RPMI7951 (cell line): ENCODE measurements at places on chromosomes 13 and 19.
A peak's percentile ranks its signal among the peaks of the same experiment; 100 is the strongest.

DNA sequence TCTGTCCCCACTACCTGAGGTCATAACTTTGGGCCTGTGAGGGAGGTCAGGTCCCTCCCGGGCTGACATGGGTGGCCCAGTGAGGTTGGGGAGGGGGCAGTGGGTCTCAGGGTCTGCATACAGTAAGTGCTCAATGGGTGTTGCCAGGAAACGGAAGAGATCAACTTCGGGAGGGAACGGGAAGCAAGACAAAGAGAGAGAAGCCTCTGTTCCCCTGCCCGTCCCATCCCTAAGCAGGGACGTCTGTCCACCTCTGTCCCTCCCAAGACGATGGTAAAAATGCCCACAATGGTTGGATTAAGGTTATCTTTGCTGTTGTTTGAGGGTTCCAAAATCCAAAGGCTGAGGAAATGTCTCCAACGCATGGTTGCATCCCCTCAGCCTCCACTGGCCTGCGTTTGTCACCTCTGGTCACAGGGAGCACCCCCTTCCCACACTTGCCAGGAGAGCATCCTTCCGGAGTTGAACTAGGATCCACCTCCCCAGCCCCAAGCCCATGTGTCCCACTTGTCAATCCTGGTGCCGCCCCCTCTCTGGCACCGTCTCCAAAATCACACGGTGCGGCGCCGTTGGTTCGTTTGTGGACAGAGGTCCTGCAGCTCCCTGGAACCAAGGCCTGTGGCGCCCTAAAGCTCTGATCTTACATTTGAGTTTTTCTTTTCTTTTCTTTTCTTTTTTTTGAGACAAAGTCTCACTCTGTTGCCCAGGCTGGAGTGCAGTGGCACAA lies 774 bp upstream of the HOMER3 start:
- no peak for DNase-seq

GRCh38 chr13:73288596-73288995 lies 229.8 kb downstream of the KLF5 start:
- no peak for DNase-seq

GRCh38 chr19:3765121-3765520 lies 2.6 kb downstream of the MRPL54 start:
- DNase-seq = no peak

DNA sequence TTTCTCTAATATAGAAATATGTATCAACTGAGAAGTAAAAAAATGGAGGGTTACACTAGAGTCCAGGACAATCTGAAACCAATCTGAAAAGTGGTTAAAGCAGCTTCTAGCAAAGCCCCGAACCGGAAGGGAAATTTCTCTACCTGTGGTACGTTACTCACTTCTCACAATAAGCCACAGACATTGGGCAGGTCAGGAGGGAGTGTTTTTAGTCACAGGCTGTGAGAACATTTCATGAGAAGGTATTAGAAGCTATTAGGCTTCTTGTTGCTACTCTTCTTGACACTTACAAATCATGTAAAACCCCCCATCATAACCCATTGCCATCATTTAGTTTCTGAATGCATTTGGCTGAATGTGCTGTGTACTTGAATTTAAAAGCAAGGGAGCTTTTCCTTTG lies 120.9 kb downstream of the NUFIP1 start:
- DNase-seq = no peak

- no peak for DNase-seq
Measured at GRCh38 chr13:51845574-51846318, 769 bp upstream of the TMEM272 start.

- peak; percentile 95 for DNase-seq
Measured at GRCh38 chr19:37077934-37078716, at the start of gene ZNF420. Gene ZNF420 (plus strand): TSS chr19:37078433. CDS start chr19:37089119, 10,686 bp downstream.

DNA sequence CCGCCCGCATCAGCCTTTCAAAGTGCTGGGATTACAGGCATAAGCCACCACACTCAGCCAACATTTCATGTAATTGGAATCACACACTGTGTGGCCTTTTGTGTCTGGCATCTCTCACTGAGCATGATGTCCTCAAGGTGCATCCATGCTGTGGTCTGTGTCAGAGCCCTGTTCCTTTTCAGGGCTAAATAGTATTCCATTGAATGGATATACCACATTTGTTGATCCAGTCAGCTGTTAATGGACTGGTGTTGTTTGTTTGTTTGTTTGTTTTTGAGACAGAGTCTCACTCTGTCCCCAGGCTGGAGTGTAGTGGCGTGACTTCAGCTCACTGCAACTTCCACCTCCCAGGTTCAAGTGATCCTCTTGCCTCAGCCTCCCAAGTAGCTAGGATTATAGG lies 17.9 kb downstream of the ATCAY start:
- no peak for DNase-seq

DNA sequence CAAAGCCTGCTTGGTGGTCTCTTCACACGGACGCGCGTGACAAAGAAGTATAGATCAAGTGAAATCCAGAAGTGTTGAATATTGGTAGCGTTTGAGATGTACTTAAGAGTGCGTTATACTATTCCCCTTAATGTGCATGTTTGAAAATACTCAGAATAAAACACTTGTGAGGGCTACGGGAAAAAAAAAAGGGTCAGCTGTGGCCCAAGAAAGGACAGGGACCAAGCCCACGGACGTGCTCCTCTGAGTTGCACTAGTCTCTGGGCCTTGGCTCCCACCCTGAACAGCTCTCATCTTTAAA lies 622 bp upstream of the RBM42 start:
- no peak for DNase-seq

DNA sequence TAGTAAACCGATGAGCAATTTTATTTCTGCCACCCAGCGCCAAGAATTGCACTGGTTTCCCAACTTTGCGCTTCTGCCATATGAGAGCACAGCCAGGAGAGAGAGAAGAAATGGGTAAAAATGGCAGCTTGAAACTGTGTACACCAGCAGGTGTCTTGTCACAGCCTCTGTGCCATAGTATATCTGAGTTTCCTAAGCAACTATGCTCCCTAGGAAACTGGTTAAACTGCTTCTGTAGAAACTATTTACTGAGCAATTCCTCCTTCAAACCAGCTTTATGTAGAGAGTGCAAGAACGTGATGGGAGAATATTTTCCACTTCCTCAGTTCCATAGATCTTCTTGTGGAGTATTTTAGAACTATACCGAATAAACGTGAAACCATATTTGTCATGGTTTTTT lies 1361.3 kb downstream of the PCDH9 start:
- no peak for DNase-seq

GRCh38 chr13:96794669-96795068 lies 199.6 kb downstream of the OXGR1 start:
- no peak for DNase-seq

DNA sequence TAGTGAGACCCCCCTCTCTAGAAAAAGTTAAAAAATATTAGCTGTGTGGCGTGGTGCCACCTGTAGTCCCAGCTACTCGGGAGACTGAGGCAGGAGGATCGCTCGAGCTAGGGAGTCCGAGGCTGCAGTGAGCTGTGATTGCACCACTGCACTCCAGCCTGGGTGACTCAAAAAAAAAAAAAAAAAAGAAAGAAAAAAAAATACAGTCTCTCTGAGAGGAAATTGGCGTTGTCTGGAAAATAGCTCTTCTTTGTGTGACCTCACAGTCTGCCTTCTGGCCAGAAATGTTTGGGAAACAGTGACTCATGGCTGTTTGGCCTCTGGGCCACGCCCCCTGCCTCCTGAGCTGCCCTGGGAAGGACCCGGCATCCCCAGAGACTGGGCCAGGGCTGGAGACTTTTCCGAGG lies 10.7 kb downstream of the MARCHF2 start:
- DNase-seq = peak; percentile 98

- DNase-seq = no peak
Measured at GRCh38 chr13:31733066-31733465, 6.3 kb upstream of the RXFP2 start.

- DNase-seq = no peak
Measured at GRCh38 chr19:4059891-4060620, 6.6 kb downstream of the ZBTB7A start.

- peak; percentile 95 for DNase-seq
Measured at GRCh38 chr13:114115191-114115671, 17.2 kb downstream of the RASA3 start.

DNA sequence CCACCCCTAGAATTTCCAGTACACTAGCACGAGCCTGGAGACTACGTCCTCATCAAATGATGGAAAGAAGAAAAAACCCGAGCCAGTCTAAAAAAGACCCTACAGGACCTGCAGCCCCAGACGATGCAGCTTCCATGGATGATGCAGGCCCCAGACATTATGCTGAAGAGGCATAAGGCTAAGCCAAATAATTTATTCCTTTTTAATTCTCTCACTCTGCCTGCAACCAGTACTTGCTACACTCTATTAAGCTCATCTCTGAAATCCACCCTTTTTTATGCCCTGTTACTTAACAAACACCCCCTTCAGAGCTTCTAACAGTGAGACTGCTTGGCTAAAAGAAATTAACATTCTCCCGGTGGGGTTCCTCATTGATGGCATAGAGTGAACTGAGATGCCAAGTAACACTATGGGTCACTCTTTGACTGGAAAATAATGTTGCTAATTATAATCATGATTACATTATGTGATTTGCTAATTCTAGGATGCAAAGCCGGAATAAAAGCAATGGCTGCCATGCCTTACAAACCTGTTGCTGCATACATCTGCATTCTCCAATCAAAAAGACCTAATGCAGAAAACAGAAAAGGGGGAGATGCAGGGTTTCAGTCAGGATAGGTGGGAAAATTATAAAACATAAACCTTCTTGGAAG lies 1462.4 kb downstream of the UQCRFS1 start:
- DNase-seq = no peak

GRCh38 chr19:45498411-45499195 lies at the start of gene PPM1N:
Gene PPM1N (plus strand): TSS chr19:45498443. CDS start chr19:45498473, 30 bp downstream.
- peak; percentile 29 for DNase-seq

DNA sequence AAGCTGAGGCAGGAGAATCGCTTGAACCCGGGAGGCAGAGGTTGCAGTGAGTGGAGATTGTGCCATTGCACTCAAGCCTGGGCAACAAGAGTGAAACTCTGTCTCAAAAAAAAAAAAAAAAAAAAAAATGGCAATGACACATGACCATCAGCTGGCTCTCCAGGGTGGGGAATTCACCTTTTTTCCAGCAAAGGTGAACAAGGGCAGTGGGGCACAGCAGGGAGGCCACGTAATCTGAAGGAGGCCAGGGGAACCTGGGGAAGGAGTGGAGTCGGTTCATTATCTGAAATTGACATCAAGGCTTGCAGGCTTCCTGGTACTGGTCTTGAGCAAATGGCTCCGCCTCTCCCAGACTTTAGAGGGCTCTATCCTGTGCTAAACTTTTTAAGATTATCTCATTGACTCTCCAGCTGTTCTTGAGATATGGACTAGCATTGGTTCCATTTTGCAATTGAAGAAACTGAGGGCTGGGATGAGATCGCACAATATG lies 28.1 kb downstream of the KEAP1 start:
- DNase-seq = no peak

DNA sequence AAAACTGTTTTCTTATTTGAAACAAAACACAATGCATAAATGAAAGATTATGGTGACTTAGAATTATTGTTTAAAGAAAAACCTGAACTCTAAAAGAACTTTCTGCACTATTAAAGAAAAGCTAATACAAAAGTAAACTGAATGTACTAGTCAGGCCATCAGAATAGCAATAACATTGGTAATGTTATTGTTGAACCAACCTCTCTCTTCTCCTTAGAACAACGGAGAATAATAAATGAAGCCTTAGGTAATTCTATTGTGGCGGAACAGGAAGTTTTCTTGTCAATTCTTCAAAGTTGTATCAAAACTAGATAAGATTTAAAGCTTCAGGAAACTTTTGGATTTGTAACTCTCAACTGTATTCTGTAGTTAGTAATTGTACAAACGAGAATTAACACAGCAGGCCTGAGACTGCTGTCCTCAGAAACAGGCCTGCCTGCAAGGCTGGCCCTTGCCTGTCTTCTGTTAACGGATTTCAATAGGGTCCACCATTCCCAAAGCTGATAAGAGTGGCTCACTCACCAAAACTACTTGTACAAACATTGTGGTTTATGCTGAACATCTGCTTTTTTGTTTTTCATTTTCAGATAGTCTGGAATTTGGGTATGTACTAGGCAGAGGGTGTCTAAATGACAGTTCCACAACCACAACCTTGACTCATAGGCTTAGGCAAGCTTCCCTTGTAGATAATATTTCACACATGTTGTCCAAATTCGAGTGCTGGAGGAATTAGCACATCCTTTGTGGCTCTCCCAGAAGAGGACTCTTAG lies 825.8 kb downstream of the GPC5 start:
- peak; percentile 83 for DNase-seq

- DNase-seq = no peak
Measured at GRCh38 chr19:5890099-5890498, 13.5 kb downstream of the NDUFA11 start.

GRCh38 chr13:53238261-53238660 lies 209.6 kb downstream of the OLFM4 start:
- no peak for DNase-seq

DNA sequence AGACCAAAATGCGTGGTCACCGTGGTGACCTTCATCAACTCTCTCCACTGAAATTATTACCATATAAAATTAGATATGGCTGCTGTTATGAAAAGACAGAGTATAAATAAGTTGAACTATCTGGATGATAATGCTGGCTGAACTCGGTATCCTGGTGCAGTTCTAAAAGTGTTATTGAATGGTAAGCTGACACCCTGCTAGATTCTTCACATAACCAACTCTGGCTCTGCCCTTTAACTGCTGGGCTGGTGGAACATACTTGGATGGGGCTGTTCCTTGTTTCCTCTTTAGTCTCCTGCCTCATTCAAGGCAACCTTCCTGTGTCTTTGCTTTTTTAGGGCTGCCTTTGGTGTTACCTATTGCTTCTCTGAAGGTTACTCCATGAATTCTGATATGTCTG lies 106.9 kb downstream of the FGF9 start:
- DNase-seq = no peak

DNA sequence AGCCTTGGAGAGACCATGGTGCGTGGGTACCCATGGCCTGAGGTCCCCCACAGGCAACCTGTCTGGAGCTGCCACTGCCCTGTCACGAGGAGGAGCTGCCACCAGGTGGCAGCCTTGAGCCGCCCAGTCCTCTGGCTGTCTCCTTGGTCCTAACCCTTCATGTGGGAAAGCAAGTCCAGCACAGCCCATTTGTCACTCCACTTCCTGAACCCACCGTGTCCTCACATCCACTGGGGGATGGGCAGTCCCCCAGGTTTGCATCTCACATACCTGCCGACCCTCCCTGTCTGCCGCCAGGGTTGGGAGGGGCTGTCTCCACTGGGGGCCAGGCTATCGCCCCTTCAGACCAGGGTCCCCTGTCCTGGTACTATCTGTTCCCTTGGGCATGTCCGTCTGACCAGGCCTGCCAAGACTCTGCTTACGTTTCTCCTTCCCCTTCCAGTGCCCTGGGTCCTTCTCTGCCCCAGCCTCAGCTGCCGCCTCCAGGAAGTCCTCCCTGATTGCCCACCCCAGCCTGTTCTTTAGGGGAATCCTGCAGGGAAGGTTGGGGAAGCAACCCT lies 4.5 kb downstream of the FAM174C start:
- peak; percentile 76 for DNase-seq

GRCh38 chr19:8323781-8324185 lies 2.5 kb downstream of the RPS28 start:
- DNase-seq = no peak

DNA sequence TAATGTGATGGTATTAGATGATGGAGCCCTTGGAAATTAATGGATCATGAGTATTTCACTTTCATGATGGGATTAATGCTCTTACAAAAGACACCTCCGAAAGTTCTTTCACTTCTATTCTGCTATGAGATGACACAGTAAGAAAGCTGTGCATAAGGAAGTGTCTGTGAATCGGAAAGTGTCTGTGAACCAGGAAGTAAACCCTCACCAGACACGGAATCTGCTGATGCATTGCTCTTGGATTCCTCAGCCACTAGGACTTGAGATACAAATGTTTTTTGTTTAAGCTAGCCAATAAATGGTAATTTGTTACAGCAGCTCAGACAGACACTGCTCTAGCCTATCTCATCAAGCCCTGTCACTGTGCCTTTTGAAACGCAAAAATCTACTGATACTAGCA lies 440.4 kb upstream of the PRR20A start:
- DNase-seq = no peak

- DNase-seq = no peak
Measured at GRCh38 chr13:111322916-111323331, 2.5 kb downstream of the TEX29 start.
